HuH-7 (cell line): ENCODE measurements at places on chromosomes 5 and 9.
A peak's percentile ranks its signal among the peaks of the same experiment; 100 is the strongest.

DNA sequence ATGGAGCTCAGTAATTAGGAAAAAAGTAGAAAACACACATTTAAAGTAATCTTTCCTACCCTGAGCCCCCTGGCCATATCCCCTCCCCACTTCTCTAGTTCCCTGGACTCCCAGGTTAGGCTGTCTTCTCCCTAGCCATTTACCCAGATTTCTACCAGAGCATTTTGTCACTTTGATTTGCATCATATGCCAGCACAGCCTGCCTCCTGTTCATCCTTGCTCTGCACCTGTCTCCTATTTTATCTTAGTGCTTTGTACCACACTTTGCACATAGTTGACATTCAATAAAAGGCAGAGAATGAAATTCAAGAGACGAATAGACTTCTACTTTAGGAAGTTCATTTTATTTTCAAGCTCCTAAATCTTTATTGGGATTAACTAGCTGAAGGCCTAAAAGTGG lies 344.5 kb downstream of the EBF1 start:
- DNase-seq: no peak

DNA sequence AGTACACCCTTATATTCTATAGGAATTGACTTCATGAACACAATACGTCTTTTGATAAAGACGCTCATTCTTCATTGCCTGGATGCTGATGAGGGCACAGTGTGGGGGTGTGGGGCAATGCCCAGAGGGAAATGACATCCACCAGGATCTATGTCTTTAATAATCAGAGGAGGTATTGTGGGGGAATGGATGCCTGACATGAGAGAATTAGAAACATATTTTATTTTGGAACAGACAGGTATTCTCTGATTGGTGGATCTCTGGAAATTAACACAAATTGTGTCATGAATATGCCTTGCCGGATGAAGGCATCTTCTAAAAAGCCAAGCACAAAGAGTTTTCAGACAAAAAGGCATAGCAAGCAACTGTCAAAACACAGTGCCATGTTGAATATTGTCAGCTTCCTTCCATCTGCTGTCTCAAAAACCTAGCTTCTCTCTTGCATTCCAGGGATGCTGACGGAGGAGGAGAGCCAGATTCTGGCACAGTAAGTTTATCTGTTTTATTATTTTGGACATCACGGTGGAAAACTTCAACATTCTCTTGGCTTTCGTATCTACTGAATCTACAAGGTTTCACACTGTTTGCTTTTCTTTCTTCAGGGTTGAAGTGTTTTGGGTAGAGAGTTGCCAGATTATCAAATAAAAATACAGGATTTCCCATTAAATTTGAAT lies 3.9 kb upstream of the C5orf58 start:
- no peak for DNase-seq

GRCh38 chr5:159844267-159845121 lies 71.8 kb upstream of the ADRA1B start:
- no peak for DNase-seq

GRCh38 chr5:1656271-1656975 lies 132.7 kb upstream of the LPCAT1 start:
- no peak for DNase-seq

DNA sequence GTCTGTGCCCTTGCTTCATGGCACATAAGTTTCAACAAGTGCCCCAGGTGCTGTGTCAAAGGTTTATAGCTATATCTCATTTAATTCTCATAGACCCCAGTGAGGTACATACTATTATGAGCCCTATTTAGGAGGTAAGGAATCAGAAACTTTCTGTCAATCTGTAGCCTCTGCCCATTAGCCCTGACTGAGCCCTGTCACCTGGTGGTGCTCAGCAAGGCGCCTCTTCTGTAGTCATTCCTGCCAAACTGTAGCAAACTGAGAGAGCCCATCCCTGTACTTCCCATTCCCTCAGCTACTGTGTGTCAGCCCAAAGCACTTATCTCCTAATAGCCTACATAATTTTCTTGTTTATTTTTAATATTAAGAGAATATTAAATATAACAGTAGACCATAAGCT lies 46.5 kb upstream of the FOXI1 start:
- DNase-seq: no peak

GRCh38 chr5:27911216-27911615 lies 872.8 kb upstream of the CDH9 start:
- no peak for DNase-seq

DNA sequence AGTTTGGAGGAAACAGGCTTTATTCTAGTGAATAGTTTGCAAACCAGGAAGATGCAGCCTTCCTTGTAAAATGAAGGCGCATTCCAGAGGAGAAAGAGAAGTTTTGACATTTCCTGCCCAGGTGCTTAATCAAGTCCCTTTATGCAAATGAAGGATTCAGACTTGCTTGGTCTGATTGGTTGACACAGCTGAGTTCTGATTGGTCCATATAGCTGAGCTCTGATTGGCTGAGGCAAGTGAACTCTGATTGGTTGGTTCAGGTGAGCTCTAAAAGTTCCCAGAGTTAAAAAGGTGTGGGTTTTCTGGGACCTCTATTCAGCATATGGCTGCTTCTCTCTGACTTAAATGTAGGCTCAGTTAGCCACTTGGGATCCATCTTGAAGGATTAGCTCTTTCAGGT lies 151.0 kb downstream of the CACNA1B start:
- DNase-seq: no peak

- no peak for DNase-seq
Measured at GRCh38 chr9:110655754-110656641, 12.6 kb upstream of the MUSK start.

DNA sequence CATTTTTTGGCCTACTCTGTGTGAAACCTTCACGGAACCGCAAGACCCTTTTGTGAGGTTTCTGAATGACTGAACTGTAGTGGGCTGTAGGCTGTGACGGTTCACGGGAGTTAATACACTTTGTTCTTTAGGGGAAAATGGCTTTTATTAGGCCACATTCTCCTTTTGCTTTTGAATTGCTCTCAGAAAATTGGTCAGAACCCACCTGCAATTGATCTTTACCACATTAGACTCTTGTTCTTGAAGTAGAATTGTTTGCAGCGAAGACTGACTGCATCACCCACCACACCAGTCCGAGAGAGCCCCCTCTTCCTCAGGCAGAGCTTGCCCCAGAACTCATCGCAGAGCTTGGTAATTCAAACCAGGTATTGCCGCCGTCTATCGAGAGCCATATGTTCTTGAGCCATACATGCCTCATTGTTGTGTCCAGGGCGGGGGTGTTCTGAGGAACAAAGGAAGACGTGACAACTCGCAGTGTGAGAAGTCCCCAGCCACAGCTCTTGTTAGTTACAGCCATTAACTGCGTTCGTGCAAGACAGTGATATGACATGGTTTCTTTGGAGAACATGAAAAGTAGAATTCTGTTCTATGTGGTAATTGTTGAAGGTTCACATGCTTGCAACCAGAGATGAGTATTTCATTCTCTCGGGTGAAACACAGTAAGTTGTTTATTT lies 166.4 kb upstream of the OTULINL start:
- no peak for DNase-seq

DNA sequence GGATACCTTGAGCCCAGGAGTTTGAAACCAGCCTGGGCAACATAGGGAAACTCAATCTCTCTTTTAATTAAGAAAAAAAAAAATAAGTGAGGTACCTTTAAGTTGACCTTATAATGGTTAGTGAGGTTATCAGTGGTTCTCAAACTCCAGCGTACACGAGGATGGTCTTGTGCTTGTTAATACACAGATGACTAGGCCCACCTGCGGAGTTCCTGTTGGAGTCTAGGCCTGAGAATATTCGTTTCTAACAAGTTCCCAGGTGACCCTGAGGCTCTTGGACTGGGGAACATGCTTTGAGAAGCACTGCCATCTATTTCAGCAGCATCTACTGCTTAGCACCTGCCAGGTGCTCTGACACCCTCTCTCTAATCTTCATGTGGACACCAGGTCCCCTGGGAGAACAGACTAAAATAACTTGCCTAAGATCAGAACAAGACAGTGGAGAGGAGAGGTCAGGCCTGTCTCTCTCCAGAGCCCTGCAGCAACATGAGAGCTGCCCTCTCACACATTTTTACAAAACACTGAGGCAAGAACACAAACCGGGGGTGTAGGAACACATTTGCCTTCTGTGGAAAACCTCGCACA lies 24.6 kb downstream of the TLE1 start:
- no peak for DNase-seq

- DNase-seq: no peak
Measured at GRCh38 chr5:11152368-11152767, 391.3 kb upstream of the DAP start.

DNA sequence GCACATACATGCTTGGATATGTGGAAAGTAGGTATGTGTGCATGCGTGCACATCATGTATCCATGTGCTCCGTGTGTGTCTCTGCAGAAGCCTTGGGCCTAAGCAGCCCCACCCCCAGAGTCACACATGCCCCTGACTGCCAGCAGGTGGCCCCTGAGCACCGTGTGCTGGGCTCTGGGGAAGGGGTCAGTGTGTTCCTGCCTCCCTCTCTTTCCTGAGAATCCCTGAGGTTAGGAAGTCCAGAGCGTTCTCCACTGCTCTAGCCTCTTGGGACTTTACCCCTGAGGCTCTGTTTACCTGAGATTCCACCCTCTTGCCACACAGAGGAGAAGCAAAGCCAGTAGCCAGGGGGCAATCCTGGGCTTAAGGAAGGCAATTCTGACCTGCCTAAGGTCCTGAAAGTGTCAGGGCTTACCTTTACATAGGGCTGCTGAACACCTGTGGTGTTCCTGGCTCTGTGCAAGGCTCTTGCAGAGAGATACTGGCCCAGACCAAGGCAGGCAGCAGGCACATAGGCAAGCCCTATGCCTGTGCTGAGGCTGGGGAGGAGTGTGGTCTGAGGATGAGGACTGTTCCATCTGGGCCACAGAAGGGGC lies 207.3 kb downstream of the TMEM38B start:
- DNase-seq: peak; percentile 81

DNA sequence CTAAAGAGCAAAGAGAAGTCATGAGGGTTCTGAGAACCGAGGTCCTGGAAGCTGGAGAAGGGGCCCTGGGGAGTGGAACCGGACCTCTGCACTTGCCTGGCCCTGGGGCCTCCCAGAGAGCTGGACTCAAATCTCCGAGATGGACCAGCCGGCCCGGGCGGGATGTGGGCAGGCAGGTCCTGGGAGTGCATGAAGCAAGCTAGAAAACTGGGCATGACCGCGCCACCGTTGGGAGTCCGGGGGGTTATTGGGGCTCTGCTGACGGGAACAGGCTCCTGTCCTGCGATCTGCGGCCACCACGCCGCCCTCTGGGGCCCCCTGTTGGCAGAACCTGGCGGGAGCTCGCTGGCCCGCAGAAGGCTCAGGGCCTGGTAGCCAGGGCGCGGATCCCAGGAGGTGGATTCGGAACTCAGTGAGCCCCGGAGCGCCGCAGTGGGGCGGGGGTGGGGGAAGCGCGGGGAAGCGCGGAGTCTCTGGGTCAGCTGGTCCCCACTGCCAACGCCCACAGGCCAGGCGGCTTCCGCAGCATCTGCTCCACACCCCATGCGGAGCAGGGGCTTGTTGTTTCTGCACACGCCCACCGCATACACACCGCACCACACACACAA lies 150.6 kb downstream of the ERCC6L2 start:
- DNase-seq: peak; percentile 66

GRCh38 chr9:26263478-26263877 lies 585.2 kb upstream of the TUSC1 start:
- no peak for DNase-seq

GRCh38 chr9:133581011-133581410 lies 28.2 kb downstream of the FAM163B start:
- DNase-seq: no peak

DNA sequence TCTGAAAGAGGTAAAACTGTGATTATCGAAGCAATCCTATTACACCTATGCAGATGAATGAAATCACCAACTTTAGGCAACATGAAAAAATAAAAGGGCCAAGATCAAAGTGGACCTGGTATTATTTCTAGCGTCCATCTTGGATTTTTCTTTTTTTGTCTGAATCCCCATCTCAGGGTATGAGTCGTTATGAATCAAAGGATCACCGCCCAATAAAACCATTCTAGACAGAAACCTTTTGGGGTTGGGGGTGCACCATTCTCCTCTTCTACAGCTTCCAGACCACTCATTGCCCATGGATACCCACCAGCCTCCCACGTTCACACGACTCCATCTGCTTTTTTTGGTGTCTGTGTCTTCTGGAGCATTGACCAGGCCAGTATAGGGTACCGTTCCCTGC lies 33.4 kb downstream of the MAP1B start:
- no peak for DNase-seq

- DNase-seq: no peak
Measured at GRCh38 chr5:111432883-111433536, 79.3 kb downstream of the STARD4 start.

- DNase-seq: no peak
Measured at GRCh38 chr5:54520940-54521339, 3.4 kb downstream of the SNX18 start.

GRCh38 chr5:9613360-9613759 lies 16.8 kb downstream of the TAS2R1 start:
- DNase-seq: no peak

DNA sequence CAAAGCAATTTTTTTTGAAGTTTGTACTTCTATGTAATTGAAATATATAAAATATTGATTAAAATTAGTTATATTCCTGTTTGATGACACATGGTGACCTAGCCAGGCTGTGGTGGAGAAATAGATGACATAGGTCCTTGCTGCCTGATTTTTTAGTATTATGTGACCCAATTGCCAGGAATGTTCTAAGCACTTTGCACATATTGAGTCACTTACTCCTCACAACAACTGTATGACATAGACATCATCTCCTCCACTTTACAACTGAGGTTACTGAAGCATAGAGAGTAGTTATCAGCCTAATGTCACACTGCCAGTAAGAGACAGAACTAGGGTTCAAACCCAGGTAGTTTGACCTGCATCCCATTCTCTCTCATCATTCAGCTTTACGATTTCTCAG lies 26.2 kb upstream of the SNX18 start:
- no peak for DNase-seq

DNA sequence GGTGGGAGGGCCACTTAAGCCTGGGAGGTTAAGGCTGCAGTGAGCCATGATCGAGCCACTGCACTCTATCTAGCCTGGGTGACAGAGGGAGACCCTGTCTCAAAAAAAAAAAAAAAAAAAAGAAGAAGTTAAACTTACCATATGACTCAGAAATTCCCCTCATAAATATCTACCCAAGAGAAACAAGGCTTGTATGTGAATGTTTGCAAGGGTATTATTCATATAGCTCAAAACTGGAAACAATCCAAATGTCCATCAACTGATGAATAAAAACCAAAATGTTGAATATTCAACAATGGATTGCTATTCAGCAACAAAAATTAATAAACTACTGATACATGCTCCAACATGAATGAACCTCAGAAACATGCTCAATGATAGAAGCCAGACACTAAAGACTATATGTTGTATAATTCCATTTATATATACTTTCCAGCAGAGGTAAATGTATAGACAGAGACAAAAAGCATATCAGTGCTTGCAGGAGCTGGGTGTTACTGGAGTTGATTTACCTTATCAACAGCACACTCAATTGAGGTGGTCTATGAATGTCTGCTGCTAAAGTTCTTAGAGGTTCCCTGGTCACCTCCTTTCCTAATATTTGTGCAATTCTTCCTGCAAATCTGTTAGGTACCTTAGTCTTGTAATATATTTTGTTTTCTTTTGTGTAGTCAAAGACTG lies 5.3 kb upstream of the SREK1 start:
- DNase-seq: no peak

- DNase-seq: no peak
Measured at GRCh38 chr5:20029266-20029665, 41.3 kb upstream of the CDH18 start.
